ENCODE measurements at places on chromosomes 11 and 22. TPM values are rescaled to one million over a fixed set of nuclear protein-coding genes. Genes with fewer than 3 reads are reported as not detected.

The HBE1 gene
- 6.1 TPM for total RNA-seq

The IGF2 gene
- total RNA-seq, result 5.1 TPM

The HOATZ gene
- total RNA-seq, result 0.72 TPM

The C11orf87 gene
- not detected for total RNA-seq

The SPON1 gene
- 1.6 TPM for total RNA-seq

The RAB3IL1 gene
- total RNA-seq, result 9.7 TPM

The MS4A4A gene
- not detected for total RNA-seq

The NFAM1 gene
- 1.2 TPM for total RNA-seq

The WNT11 gene
- 0.65 TPM for total RNA-seq

The SEC14L6 gene
- 1.6 TPM for total RNA-seq

The OR8G1 gene
- 0.11 TPM for total RNA-seq

The FBXO3 gene
- 15.0 TPM for total RNA-seq

The USP28 gene
- 67.0 TPM for total RNA-seq

The BIRC3 gene
- total RNA-seq, result 0.09 TPM

The VWCE gene
- 8.8 TPM for total RNA-seq

The APOL4 gene
- total RNA-seq, result not detected

The ZBTB16 gene
- 2.8 TPM for total RNA-seq

The GP1BB gene
- 1.4 TPM for total RNA-seq

The ART5 gene
- 9.1 TPM for total RNA-seq

The MORC2 gene
- 36.3 TPM for total RNA-seq

The KIAA1671 gene
- total RNA-seq, result 32.2 TPM

The FXYD6 gene
- 70.0 TPM for total RNA-seq

The CCDC73 gene
- not detected for total RNA-seq

The OR51F2 gene
- not detected for total RNA-seq

The KCNQ1OT1 gene
- total RNA-seq, result 6.9 TPM

The OR8A1 gene
- 0.35 TPM for total RNA-seq

The SAA4 gene
- not detected for total RNA-seq

The PLEKHA7 gene
- 13.6 TPM for total RNA-seq

The DNAJB7 gene
- not detected for total RNA-seq

The ZNF143 gene
- 38.7 TPM for total RNA-seq

The ESAM gene
- total RNA-seq, result 1.1 TPM

The CYP2D6 gene
- 10.9 TPM for total RNA-seq

The MOB2 gene
- total RNA-seq, result 27.0 TPM

The CCDC15 gene
- total RNA-seq, result 4.2 TPM

The RASSF7 gene
- 31.2 TPM for total RNA-seq

The TMEM80 gene
- total RNA-seq, result 13.2 TPM

The SOX6 gene
- 0.20 TPM for total RNA-seq

The OR10S1 gene
- not detected for total RNA-seq

The HTR3A gene
- 1.3 TPM for total RNA-seq

The SERPING1 gene
- total RNA-seq, result 81.7 TPM

The SLC22A6 gene
- not detected for total RNA-seq

Measured in endodermal cell (in vitro differentiated cells).